PC-9 (cell line): ENCODE measurements at places on chromosomes 7 and 10. TPM values are rescaled to one million over a fixed set of nuclear protein-coding genes. Genes with fewer than 3 reads are reported as not detected.
A peak's percentile ranks its signal among the peaks of the same experiment; 100 is the strongest.

Gene ZNF853
- 7.9 and 13.5 TPM in 2 replicates for total RNA-seq

Gene DLX6
- total RNA-seq: not detected in 2 replicates

Gene C7orf57
- total RNA-seq: 0.90 and 2.5 TPM in 2 replicates

Gene SLC26A5
- not detected in 2 replicates for total RNA-seq

Gene HMX3
- total RNA-seq: not detected in 2 replicates

Gene HPS1
- total RNA-seq: 43.2 and 47.0 TPM in 2 replicates

GRCh38 chr7:7567898-7568531 is 1.3 kb downstream of the MIOS start:
- H3K36me3 ChIP-seq: peaks cover 29% of the 10 kb centered on the region
- H3K4me3 ChIP-seq: peak overlapping the region; percentile 92
- no peaks in the 10 kb centered on the region for H3K27me3 ChIP-seq
- peak overlapping the region; percentile 97 for H3K27ac ChIP-seq

DNA sequence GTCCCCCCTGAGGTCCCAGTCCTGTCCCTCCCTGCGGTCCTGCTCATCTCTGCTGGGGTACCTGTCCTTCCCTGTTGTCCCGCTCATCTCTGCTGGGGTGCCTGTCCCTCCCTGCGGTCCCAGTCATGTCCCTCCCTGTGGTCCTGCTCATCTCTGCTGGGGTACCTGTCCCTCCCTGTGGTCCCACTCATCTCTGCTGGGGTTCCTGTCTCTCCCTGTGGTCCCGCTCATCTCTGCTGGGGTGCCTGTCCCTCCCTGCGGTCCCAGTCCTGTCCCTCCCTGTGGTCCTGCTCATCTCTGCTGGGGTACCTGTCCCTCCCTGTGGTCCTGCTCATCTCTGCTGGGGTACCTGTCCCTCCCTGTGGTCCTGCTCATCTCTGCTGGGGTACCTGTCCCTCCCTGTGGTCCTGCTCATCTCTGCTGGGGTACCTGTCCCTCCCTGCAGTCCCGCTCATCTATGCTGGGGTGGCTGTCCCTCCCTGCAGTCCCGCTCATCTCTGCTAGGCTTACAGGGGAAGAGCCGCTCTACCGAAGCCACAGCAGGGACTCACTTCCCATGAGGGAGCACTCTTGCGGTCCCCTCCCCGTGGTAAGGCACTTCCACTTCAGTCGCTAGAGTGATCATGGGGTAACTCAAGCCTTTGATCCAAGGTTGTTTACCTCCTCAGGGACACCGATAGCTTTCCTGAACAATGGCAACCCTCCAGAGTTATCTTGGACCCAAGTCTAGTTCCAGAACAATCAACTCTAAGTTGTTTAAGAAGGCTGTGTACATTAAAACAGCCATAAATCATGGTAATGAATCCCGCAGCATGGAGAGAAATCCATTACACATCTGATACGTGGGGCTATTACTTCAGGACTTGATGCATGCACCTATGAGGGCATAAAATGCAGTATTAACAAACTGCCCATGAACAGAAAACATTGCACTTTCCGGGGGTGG is 46.8 kb upstream of the MNX1 start:
- H3K4me1 ChIP-seq: no peaks in the 10 kb centered on the region
- H3K27ac ChIP-seq: no peak overlapping the region
- peaks cover 98% of the 10 kb centered on the region for H3K27me3 ChIP-seq

- DNase-seq: no peak
- no peak overlapping the region for H3K27ac ChIP-seq
- no peak overlapping the region for H3K4me3 ChIP-seq
- no peaks in the 10 kb centered on the region for H3K36me3 ChIP-seq
- H3K27me3 ChIP-seq: no peaks in the 10 kb centered on the region
- H3K4me1 ChIP-seq: no peaks in the 10 kb centered on the region
Observed at GRCh38 chr10:47116445-47116844, 183.6 kb upstream of the GDF10 start.

DNA sequence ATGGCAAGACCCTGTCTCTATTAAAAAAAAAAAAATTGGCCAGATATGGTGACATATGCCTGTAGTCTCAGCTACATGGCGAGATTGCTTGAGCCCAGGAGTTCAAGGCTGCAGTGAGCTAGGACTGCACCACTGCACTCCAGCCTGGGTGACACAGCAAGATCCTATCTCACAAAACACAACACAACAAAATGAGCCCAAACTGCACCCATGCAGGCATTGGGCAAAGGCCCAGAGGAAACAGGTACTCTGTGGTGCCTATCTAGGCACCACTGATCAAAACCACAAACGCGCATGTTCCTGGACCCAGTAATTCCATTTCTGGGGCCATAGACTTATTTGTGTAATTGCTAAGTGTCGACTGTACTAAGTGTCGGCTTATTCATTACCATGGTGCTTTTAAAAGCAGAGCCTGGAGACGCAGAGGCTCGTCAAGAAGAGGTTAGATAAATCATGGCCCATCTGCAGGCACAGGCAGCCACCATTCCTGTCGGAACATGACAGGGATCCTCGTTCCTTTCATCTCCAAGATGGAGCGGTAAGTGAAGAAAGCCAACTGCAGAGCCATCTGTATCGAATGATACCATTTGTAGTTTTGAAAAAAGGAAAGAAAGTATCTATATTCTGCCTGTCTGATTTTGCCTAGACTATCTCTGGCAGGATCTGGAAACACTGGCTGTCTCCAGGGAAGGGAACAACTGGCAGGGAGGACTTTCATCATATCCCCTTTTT is 160.4 kb upstream of the RHEB start:
- H3K4me3 ChIP-seq: no peak overlapping the region
- no peaks in the 10 kb centered on the region for H3K27me3 ChIP-seq
- no peak overlapping the region for H3K27ac ChIP-seq

DNA sequence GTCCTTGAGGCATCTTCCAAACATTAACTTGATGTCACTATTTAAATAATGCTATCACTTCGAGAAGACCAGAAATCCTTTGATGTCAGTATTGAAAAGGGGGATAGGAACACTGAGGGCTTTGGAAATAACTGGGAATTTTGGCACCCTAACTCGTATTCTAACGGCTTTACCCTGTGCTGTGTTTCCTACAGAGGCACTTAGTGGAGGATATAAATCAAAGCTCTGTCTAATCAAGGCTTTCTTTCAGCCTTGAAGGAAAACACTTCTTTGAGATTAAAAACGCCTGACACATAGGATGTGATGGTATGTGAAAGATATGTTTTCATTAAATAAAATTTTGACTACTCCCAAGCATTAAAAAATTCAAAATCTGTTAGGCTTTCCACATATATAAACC is 62.3 kb downstream of the CREB5 start:
- H3K4me1 ChIP-seq: no peaks in the 10 kb centered on the region
- H3K36me3 ChIP-seq: no peaks in the 10 kb centered on the region
- H3K27me3 ChIP-seq: no peaks in the 10 kb centered on the region
- no peak for DNase-seq

GRCh38 chr7:26659121-26659520 is 205.3 kb downstream of the SKAP2 start:
- no peaks in the 10 kb centered on the region; the same call in 1 of the 2 replicates for H3K36me3 ChIP-seq
- no peak for DNase-seq
- H3K4me1 ChIP-seq: peaks cover 69% of the 10 kb centered on the region
- no peak overlapping the region for H3K4me3 ChIP-seq
- no peaks in the 10 kb centered on the region for H3K27me3 ChIP-seq
- H3K27ac ChIP-seq: no peak overlapping the region

- no peaks in the 10 kb centered on the region for H3K36me3 ChIP-seq
- peaks cover 8% of the 10 kb centered on the region; the same call in 1 of the 2 replicates for H3K27me3 ChIP-seq
- H3K4me1 ChIP-seq: no peaks in the 10 kb centered on the region
- no peak overlapping the region for H3K4me3 ChIP-seq
Observed at GRCh38 chr7:70355198-70356020, 757.1 kb downstream of the AUTS2 start.

GRCh38 chr10:76382381-76382851 is 951.0 kb downstream of the LRMDA start:
- H3K36me3 ChIP-seq: no peaks in the 10 kb centered on the region
- H3K27me3 ChIP-seq: no peaks in the 10 kb centered on the region
- no peak overlapping the region for H3K4me3 ChIP-seq
- H3K4me1 ChIP-seq: 0 out of 2 replicates have a peak, but pooled peaks cover 3% of the 10 kb centered on the region

- H3K4me3 ChIP-seq: no peak overlapping the region
- no peak overlapping the region for H3K27ac ChIP-seq
- no peaks in the 10 kb centered on the region for H3K4me1 ChIP-seq
- no peaks in the 10 kb centered on the region for H3K27me3 ChIP-seq
Observed at GRCh38 chr7:152480664-152481063, 44.9 kb upstream of the KMT2C start.

DNA sequence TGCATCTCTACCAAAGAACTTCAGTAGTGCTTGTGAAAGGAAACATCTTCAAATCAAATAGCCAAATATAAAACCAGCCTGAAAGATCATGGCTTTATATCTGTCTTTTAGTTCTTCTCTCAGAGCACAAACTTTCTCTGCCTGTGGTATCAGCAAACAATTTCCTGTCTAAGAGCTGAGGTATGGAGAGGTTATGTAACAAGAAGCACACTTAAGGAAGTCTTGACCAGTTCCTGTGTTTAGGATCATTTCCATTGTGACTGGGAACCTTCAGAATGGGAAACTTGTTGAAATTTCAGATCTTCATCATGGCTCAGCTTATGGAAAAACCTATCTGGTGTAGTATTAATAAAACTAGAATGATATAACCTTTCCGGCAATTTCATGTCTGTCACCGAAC is 148.8 kb downstream of the MBL2 start:
- no peaks in the 10 kb centered on the region for H3K4me1 ChIP-seq
- no peak overlapping the region for H3K27ac ChIP-seq
- no peak for DNase-seq
- no peaks in the 10 kb centered on the region for H3K36me3 ChIP-seq
- H3K4me3 ChIP-seq: no peak overlapping the region

GRCh38 chr10:123886292-123886691 is 5.3 kb downstream of the CPXM2 start:
- no peak for DNase-seq
- H3K27ac ChIP-seq: no peak overlapping the region
- peaks cover 40% of the 10 kb centered on the region for H3K27me3 ChIP-seq
- no peaks in the 10 kb centered on the region for H3K36me3 ChIP-seq
- no peaks in the 10 kb centered on the region for H3K4me1 ChIP-seq
- no peak overlapping the region for H3K4me3 ChIP-seq

- H3K27ac ChIP-seq: no peak overlapping the region
- H3K36me3 ChIP-seq: no peaks in the 10 kb centered on the region
- no peak overlapping the region for H3K4me3 ChIP-seq
- H3K4me1 ChIP-seq: no peaks in the 10 kb centered on the region
- DNase-seq: no peak
Observed at GRCh38 chr10:69292459-69292858, 14.2 kb downstream of the HK1 start.

- no peaks in the 10 kb centered on the region for H3K27me3 ChIP-seq
- H3K4me3 ChIP-seq: no peak overlapping the region
- 0 out of 2 replicates have a peak overlapping the region, but pooled peaks have one; percentile 1 for H3K27ac ChIP-seq
- H3K4me1 ChIP-seq: peaks cover 28% of the 10 kb centered on the region
Observed at GRCh38 chr7:84058311-84059076, 136.1 kb downstream of the SEMA3A start.

DNA sequence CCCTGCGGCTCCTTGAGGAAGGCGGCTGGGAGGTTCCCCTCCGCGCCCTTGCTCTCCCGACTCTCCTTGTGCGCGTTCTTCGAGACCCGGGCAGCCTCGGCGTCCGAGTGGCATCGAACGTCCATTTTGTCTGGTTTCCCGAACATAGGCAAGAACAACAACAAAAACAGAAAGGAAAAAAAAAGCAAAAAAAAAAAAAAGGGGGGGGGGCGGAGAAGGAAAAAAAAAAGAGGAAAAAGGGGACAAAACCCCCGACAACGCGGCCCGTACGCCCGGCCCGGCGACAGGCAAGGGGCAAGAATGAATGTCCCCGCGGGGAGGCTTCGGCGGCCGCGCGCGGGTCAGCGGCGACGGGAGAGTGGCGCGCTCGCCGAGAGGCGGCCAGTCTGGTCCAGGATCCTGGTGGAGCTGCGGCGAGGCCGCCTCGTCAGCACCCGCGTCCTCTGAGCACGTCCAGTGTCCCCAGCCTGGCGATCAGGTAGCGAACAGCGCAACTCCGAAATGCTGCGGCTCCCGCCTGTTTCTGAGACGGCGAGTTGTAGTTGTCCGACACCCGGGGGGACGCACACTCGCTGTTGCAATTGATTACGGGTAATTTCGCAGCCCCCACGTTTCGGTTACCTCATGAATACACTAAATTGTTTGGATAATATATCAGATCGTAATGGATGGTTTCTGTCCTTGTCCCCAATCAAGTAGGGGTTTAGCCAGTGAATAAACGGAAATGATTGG is at the start of gene VAX1:
VAX1 (minus strand) TSS at position 360 of the 732 bp plus-strand sequence; CDS start at position 146, 214 bp downstream.
- no peak within 1 kb of the TSS for H3K4me3 ChIP-seq
- no peaks in the 10 kb centered on the region for H3K4me1 ChIP-seq
- H3K27ac ChIP-seq: no peak within 1 kb of the TSS
- no peak for DNase-seq
- H3K27me3 ChIP-seq: peaks cover 5% of the 10 kb centered on the region; the same call in 1 of the 2 replicates

DNA sequence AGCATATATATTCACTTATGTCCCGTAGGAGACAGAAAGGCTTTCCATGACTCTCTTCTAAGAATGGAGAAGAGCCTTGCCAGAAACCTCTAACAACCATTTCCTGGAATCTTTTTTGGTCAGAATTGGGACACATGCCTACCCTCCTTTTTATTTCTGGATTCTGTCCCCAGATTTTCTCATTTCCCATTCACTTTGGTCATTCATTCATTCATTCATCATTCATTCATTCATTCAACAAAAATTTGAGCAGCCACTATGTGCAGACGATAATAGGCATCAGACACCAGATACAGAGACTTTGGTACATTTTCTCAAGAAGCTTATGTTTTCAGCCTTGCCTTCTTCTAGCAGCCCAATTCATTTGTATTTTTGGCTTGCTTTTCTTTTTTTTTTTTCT is 6.0 kb downstream of the ENTPD7 start:
- no peak overlapping the region for H3K4me3 ChIP-seq
- H3K4me1 ChIP-seq: peaks cover 58% of the 10 kb centered on the region
- H3K27me3 ChIP-seq: no peaks in the 10 kb centered on the region
- H3K36me3 ChIP-seq: no peaks in the 10 kb centered on the region
- 0 out of 2 replicates have a peak overlapping the region, but pooled peaks have one; percentile 76 for H3K27ac ChIP-seq
- no peak for DNase-seq

- H3K36me3 ChIP-seq: no peaks in the 10 kb centered on the region
- H3K4me1 ChIP-seq: no peaks in the 10 kb centered on the region
- DNase-seq: no peak
- no peak overlapping the region for H3K27ac ChIP-seq
Observed at GRCh38 chr10:130370721-130371120, 234.5 kb downstream of the GLRX3 start.
